ENCODE measurements at places on chromosomes 13 and 19.
A peak's percentile ranks its signal among the peaks of the same experiment; 100 is the strongest.

GRCh38 chr13:64845110-64845509, 2385.0 kb downstream of the PCDH9 start:
- DNase-seq = no peak

- DNase-seq = peak; percentile 20
Measured at GRCh38 chr13:74132776-74133656, 1.2 kb downstream of the KLF12 start.

DNA sequence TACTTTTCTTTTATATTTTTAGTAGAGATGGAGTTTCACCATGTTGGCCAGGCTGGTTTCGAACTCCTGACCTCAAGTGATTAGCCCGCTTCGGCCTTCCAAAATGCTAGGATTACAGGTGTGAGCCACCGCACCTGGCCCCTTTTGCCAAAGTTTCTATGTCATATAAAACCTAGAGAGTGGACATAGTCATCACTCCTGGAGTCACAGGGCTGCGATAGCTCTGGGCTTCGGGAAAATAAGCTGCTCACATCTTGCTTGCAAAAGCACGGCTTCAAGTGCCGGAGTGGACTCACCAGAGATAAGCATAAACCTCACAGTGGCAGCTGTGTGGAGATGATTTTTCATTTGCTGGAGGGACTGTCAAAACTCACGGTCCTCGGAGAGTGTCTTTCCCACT, 171.2 kb downstream of the TEX29 start:
- DNase-seq = no peak

- no peak for DNase-seq
Measured at GRCh38 chr13:74090869-74091605, 43.2 kb downstream of the KLF12 start.

GRCh38 chr19:29521291-29522075, 4.3 kb upstream of the VSTM2B start:
- no peak for DNase-seq

GRCh38 chr13:32045537-32045936, 14.0 kb downstream of the FRY start:
- no peak for DNase-seq

DNA sequence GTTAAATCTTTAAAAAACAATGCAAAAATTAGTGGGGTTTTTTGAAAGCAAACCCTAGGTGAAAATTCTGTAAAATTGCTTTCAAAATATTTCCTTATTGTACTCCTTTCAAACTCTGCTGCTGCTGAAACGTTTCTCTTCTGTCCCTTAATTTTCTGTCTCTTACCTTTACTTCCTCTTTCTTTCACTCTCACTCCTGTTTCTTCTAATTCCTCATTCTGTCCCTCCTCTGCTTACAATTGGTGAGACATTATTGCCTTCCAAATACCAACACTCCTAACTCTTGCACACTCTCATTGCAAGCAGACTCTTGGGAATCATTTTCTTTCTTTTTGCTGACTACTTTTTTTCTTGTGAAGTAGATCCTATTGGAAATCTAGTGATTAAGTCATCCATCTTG, 685.6 kb upstream of the SLITRK1 start:
- no peak for DNase-seq

- DNase-seq = no peak
Measured at GRCh38 chr19:45146251-45146650, 14.5 kb downstream of the NKPD1 start.

DNA sequence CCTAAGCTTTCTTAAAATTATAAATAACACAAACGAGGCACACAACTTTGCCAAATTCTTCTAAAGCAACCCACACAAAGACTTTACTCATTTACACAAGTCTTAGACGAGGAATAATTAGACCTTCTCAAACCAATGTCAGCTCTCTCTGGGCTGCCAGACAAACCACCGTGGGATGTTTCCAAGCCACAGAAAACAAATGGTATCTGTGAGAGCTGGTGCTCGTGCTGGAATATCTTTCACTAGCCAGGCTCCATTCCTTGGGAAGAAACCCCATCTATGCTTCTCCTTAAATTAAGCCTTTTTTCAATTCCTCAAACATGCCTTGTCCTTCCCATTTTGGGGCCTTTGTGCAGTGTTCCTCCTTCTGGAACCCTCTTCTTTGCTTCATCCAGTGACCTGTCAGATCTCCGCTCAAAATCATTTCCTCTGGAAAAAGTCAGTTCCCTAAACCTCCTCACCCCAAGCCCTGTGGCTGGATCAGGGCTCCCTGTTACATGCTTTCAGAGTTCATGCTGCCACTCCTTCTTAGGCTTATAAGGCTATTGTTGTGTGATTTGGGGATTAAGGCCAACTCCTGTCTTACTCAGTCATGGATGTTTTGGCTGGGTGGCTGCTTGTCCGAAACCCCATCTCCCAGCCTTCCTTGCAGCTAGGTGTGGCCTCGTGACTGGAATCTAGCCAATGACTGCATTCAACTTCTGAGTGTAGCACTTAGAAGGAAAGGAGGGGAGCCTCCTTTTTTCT, 64.2 kb upstream of the GTF2F2 start:
- no peak for DNase-seq

All from SHP77 treated with DMSO at 0.1 percent for 48 hours (cell line).